Thymus (tissue), 14 donors: ENCODE measurements at places on chromosomes 13 and 19. TPM values are rescaled to one million over a fixed set of nuclear protein-coding genes. Genes with fewer than 3 reads are reported as not detected.

DNA sequence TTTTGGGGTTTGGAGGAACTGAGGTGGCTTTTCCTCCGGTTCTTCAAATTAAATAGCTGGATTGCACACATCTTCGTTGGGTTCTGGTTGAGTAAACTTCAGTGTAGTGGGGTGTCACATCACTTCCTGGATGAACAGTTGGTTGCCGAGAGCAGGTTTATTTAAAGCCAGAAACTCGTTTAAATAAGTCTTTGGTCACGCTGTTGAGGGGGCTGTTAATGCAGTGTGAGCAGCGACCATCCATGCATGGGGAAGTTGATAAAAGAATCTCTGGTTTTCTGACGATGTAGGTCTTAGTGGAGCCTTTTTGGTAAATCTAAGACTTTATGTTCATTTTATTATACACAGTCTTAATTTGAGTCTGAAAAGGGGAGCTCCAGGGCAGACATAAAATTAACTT lies 351.2 kb upstream of the ARGLU1 start:
- H3K4me1 ChIP-seq, result peaks cover 15% of the 10 kb centered on the region
- peak; percentile 13 for DNase-seq
- peaks cover 3% of the 10 kb centered on the region for H3K27me3 ChIP-seq

GRCh38 chr19:6738787-6739389 lies 592 bp upstream of the TRIP10 start:
- peaks cover 29% of the 10 kb centered on the region for H3K27me3 ChIP-seq
- no peak for DNase-seq
- peak overlapping the region; percentile 95 for H3K27ac ChIP-seq
- H3K4me3 ChIP-seq, result peak overlapping the region; percentile 57
- peaks cover 44% of the 10 kb centered on the region for H3K4me1 ChIP-seq

GRCh38 chr13:64937302-64937701 lies 2292.8 kb downstream of the PCDH9 start:
- no peaks in the 10 kb centered on the region for H3K4me1 ChIP-seq
- H3K36me3 ChIP-seq, result no peaks in the 10 kb centered on the region
- DNase-seq, result no peak
- no peak overlapping the region for H3K27ac ChIP-seq
- no peak overlapping the region for H3K4me3 ChIP-seq
- no peaks in the 10 kb centered on the region for H3K27me3 ChIP-seq

DNA sequence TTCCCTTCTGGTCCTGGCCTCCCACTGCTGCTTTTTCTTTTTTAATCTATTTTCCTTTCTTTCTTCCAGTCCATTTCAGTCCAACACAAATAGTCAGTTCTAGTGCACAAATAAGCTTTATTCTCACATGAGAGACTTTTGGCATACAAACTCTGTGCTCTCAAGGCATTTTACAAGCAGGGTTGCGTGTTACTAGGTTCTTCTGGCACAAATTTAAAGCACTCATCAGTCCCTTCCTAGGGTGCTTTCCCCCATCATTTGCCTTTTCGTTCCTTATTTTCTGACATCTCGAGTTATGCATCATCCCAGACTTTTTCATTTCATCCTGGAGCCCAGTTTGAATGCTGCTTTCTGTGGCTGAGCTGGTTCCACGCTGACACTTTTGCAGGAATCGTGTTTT lies 29.8 kb upstream of the IL17D start:
- H3K4me3 ChIP-seq, result no peak overlapping the region
- H3K27ac ChIP-seq, result no peak overlapping the region

DNA sequence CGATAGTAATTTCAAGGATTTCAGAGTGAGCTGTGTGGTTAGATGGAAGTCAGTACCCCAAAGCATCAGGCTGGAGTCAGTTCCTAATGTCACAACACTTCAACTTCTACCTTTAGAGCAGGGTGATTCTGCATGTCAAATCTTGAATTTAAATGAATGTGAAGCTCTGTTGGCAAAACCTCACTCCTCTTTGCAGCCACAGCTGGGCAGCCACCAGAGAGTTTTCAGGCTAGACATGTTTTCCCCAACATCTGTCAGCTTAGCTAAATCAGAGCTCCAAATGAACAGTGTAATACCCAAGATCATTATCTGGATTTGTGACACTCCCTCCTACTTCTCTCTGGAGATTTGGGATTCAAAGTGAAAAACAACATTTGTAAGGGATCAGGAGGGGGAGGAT lies 33.7 kb upstream of the OLFM4 start:
- no peaks in the 10 kb centered on the region for H3K27me3 ChIP-seq
- H3K4me1 ChIP-seq, result no peaks in the 10 kb centered on the region
- DNase-seq, result no peak
- no peaks in the 10 kb centered on the region for H3K36me3 ChIP-seq

DNA sequence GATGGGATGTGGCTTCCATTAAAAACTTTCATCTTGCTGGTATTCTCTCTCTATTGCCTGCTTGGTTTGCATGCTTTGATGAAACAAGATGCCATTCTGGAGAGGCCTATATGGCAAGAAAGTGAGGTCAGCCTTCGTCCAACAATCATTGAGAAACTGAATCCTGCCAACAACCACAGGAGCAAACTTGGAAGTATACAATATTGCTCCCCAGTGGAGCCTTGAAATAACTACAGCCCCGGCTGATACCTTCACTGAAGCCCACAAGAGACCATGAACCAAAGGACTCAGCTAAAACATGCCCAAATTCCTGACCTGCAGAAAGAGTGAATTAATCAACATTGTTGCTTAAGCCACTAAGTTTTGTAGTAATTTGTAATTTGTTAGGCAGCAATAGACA lies 82.5 kb upstream of the FGF14 start:
- no peaks in the 10 kb centered on the region for H3K27me3 ChIP-seq
- DNase-seq, result no peak
- no peak overlapping the region for H3K27ac ChIP-seq
- no peak overlapping the region for H3K4me3 ChIP-seq
- no peaks in the 10 kb centered on the region for H3K4me1 ChIP-seq

DNA sequence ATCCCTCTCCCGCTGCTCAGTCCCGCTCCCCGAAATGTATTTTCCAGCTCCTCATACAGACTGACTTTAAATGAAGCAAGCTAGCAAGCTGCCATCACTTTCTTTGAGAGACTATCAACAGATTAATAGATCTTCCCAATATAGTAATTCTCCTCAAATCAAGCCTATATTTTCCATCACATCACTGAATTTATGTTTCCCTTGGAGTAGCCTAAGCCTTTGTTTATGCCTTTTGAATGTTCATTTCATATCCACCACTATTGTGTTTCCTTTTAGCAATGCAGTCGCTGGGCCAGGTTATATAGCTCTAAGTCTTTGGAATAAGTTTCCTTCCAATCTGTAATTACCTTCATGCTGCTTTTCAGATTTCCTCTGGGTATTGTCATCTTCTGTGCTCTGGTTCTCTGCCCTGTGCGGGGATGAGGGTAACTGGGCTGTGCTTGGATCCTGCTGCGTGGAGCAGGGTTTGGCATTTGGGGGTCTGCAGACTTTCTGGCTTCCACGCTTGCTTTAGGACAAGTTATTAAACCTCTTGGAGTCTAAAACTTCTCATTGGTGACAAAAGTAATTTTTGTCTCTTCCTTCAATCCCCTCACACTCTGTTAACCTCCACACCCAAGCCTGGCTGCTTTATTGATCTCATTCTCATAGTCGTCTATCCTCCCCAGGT lies 256.9 kb downstream of the DLEU7 start:
- H3K27ac ChIP-seq, result no peak overlapping the region
- peaks cover 3% of the 10 kb centered on the region for H3K4me1 ChIP-seq
- no peak overlapping the region for H3K4me3 ChIP-seq
- no peaks in the 10 kb centered on the region for H3K27me3 ChIP-seq

KRTDAP gene
- total RNA-seq, result 7.9 TPM

DNA sequence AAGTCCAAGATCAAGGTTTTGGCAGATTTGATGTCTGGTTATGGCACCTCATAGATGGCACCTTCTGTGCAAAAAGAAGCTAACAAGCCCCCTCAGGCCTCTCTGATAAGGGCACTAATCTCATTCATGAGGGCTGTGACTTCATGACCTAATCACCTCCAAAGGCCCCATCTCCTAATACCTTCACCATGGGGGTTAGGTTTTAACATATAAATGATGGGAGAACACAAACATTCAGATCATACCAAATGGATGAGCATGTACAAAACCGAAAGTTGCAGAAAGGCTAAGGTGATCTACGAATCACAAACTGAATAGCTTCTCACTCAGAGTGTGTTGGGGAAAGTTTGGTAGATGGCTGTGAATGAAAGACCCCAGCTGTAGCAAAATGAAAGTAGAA lies 217.4 kb downstream of the TBC1D4 start:
- no peaks in the 10 kb centered on the region for H3K4me1 ChIP-seq
- no peak for DNase-seq
- no peak overlapping the region for H3K4me3 ChIP-seq

GRCh38 chr19:47581605-47582319 lies 8.8 kb upstream of the ZNF541 start:
- no peaks in the 10 kb centered on the region for H3K36me3 ChIP-seq
- H3K4me3 ChIP-seq, result no peak overlapping the region
- H3K4me1 ChIP-seq, result no peaks in the 10 kb centered on the region
- H3K27me3 ChIP-seq, result no peaks in the 10 kb centered on the region
- H3K27ac ChIP-seq, result no peak overlapping the region

DNA sequence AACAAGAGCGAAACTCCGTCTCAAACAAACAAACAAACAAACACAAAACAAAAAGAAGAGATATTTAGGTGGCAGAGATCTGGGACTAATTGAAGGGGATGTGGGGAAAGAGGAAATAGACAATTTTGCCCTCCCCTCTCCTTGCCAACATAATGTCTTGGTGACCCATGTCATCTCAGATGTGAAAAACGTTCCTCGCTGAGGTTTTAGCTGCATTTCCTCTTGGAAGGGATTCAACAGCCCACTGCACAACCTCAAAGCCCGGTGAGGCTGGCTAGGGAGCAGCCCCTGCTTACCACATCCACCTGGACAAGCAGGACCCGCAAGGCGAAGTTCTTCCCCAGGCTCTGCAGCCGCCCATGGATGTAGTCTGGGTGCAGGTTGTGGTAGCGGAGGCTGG lies 4.9 kb downstream of the ERCC1 start:
- no peak for DNase-seq
- H3K27me3 ChIP-seq, result no peaks in the 10 kb centered on the region
- peaks cover 28% of the 10 kb centered on the region for H3K36me3 ChIP-seq
- peak overlapping the region; percentile 76 for H3K27ac ChIP-seq

DNA sequence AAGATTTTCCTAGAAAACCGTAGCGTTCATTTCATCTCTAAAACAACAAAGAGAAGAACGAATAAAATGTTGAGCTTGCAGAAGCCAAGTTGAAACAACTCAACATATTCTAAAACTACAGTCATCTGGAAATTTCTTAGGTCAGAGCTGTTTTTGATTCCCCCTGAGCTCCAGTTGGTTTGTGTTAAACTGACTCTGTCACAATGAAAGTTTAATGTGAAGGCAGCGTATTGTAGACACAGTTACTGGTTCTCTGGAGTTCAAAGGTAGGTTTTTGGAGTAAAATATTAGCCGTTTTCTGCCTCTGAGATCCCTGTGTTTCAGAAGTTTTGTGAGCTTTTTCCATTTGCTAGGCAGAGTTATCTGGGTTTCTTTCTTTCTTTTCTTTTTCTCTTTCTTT lies 2.2 kb downstream of the ARHGEF7 start:
- H3K36me3 ChIP-seq, result no peaks in the 10 kb centered on the region
- no peak overlapping the region for H3K4me3 ChIP-seq
- H3K27me3 ChIP-seq, result peaks cover 70% of the 10 kb centered on the region
- H3K27ac ChIP-seq, result no peak overlapping the region
- DNase-seq, result no peak

- H3K27ac ChIP-seq, result no peak overlapping the region
- H3K4me1 ChIP-seq, result no peaks in the 10 kb centered on the region
- no peaks in the 10 kb centered on the region for H3K36me3 ChIP-seq
- H3K27me3 ChIP-seq, result no peaks in the 10 kb centered on the region
- no peak for DNase-seq
- no peak overlapping the region for H3K4me3 ChIP-seq
Measured at GRCh38 chr13:34452831-34453230, 489.2 kb upstream of the NBEA start.

KCNC3 gene
- total RNA-seq, result 0.47 TPM

- peaks cover 23% of the 10 kb centered on the region for H3K4me1 ChIP-seq
- H3K36me3 ChIP-seq, result peaks cover 25% of the 10 kb centered on the region
- H3K27me3 ChIP-seq, result peaks cover 17% of the 10 kb centered on the region
- peak overlapping the region; percentile 42 for H3K27ac ChIP-seq
Measured at GRCh38 chr19:54464044-54464629, 559 bp upstream of the LENG9 start.

- H3K27me3 ChIP-seq, result no peaks in the 10 kb centered on the region
- H3K27ac ChIP-seq, result no peak overlapping the region
- H3K4me3 ChIP-seq, result no peak overlapping the region
- DNase-seq, result no peak
- H3K4me1 ChIP-seq, result no peaks in the 10 kb centered on the region
Measured at GRCh38 chr13:33174491-33174890, 111.1 kb downstream of the STARD13 start.

EXOC3L2 gene
- total RNA-seq, result 0.42 TPM

N4BP2L2 gene
- total RNA-seq, result 123 TPM

NMRK2 gene
- 0.14 TPM for total RNA-seq

MOB3A gene
- 20.0 TPM for total RNA-seq

- no peak for DNase-seq
- no peaks in the 10 kb centered on the region for H3K36me3 ChIP-seq
- H3K27ac ChIP-seq, result no peak overlapping the region
Measured at GRCh38 chr13:113954046-113954835, 19.6 kb downstream of the C13orf46 start.

KLF5 gene
- 3.4 TPM for total RNA-seq

DNA sequence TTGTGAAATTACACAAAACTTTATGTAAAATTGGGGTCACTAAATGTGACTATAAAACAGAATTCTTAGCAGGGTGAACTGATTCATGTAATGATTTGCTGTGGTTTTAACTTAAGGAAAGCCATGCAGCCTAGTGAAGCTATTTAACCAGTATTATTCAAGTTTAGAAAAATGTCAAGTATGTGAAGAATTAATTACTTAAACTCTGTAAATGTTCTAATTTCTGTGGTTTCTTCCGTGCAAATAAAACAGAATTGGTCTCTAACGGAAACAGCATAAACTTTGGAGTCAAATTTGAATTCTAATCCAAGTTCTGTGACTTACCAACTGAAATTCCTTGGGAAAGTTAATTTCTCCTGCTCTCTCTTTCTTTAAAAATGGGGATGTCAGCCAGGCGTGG lies 13.3 kb downstream of the CDC16 start:
- H3K36me3 ChIP-seq, result peaks cover 51% of the 10 kb centered on the region
- no peak overlapping the region for H3K4me3 ChIP-seq
- H3K27me3 ChIP-seq, result no peaks in the 10 kb centered on the region
- no peaks in the 10 kb centered on the region for H3K4me1 ChIP-seq
- no peak for DNase-seq
- no peak overlapping the region for H3K27ac ChIP-seq

FOXA3 gene
- total RNA-seq, result 0.05 TPM

ZNF497 gene
- 0.94 TPM for total RNA-seq

- H3K4me3 ChIP-seq, result no peak overlapping the region
- DNase-seq, result no peak
- no peaks in the 10 kb centered on the region for H3K27me3 ChIP-seq
- no peak overlapping the region for H3K27ac ChIP-seq
Measured at GRCh38 chr19:3080286-3080685, 13.9 kb upstream of the GNA11 start.

- H3K27me3 ChIP-seq, result no peaks in the 10 kb centered on the region
- no peaks in the 10 kb centered on the region for H3K36me3 ChIP-seq
- no peak for DNase-seq
Measured at GRCh38 chr13:93700115-93700514, 473.5 kb downstream of the GPC6 start.

RNF17 gene
- total RNA-seq, result 0.05 TPM
